ENCODE measurements at places on chromosomes 16 and 17.

- DNase-seq = no peak
Measured at GRCh38 chr16:71431176-71431575, 10.7 kb downstream of the TLE7 start.

DNA sequence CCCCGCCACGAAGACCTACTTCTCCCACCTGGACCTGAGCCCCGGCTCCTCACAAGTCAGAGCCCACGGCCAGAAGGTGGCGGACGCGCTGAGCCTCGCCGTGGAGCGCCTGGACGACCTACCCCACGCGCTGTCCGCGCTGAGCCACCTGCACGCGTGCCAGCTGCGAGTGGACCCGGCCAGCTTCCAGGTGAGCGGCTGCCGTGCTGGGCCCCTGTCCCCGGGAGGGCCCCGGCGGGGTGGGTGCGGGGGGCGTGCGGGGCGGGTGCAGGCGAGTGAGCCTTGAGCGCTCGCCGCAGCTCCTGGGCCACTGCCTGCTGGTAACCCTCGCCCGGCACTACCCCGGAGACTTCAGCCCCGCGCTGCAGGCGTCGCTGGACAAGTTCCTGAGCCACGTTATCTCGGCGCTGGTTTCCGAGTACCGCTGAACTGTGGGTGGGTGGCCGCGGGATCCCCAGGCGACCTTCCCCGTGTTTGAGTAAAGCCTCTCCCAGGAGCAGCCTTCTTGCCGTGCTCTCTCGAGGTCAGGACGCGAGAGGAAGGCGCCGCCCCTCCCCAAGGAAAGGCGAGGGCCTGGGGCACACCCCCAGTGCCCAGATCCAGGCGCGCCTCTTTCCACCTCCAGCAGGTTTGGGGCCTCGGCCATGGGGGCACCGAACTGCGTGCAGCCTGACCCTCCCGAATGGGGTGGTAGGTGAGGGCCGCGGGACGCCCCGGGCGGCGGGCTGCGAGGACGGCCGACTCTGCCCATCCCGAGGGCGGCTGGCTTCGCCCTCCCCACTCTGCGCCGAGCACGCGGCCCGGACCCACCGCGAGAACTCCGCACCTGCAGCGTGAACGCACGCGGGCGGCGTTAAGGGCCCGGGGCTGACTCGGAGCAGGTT lies 664 bp downstream of the HBQ1 start:
- DNase-seq = peak; percentile 81

GRCh38 chr17:46144246-46144645 lies 49.0 kb downstream of the KANSL1 start:
- no peak for DNase-seq

- no peak for DNase-seq
Measured at GRCh38 chr16:9903-10665, 43.3 kb downstream of the POLR3K start.

GRCh38 chr17:63550817-63551639 lies 751 bp downstream of the DCAF7 start:
- DNase-seq = peak; percentile 18

DNA sequence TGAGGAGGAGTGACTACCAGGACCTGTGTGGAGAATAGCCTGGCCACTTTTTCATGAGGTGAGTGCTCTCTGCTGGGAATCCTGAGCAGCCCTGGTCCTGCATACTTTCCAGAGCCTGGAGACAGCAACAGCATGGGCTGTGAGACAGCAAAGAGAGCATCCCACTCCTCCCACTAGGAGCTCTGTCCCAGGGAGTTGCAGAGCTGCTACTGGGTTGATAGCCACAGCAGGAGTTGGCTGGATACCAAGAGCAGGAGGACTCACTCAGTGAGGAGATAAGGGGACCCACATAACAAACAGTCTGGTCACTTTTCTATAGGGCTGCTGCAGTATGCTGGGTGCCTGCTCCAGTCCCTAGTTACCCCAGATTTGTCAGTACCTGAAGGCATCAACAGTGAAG lies 439.3 kb upstream of the CDH8 start:
- DNase-seq = no peak

GRCh38 chr16:5187402-5187952 lies 89.9 kb upstream of the EEF2KMT start:
- no peak for DNase-seq

GRCh38 chr17:79745641-79746105 lies 14.9 kb downstream of the ENPP7 start:
- no peak for DNase-seq

GRCh38 chr17:60372790-60373483 lies 19.0 kb downstream of the USP32 start:
- peak; percentile 45 for DNase-seq

- no peak for DNase-seq
Measured at GRCh38 chr16:77938913-77939312, 83.4 kb upstream of the CLEC3A start.

DNA sequence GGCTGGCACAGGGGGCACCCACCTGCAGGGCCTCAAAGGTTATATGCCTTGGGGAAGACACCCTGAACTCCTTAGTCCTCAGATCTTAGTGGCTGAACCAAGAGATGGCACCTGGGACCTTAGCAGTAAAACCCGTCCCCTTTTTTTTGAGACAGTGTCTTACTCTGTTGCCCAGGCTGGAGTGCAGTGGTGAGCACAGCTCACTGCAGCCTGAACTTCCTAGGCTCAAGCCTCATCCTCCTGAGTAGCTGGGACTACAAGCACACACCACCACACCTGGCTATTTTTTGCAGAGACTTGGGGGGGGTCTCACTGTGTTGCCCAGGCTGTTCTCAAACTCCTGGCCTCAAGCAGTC lies 237.2 kb downstream of the MRTFB start:
- no peak for DNase-seq

DNA sequence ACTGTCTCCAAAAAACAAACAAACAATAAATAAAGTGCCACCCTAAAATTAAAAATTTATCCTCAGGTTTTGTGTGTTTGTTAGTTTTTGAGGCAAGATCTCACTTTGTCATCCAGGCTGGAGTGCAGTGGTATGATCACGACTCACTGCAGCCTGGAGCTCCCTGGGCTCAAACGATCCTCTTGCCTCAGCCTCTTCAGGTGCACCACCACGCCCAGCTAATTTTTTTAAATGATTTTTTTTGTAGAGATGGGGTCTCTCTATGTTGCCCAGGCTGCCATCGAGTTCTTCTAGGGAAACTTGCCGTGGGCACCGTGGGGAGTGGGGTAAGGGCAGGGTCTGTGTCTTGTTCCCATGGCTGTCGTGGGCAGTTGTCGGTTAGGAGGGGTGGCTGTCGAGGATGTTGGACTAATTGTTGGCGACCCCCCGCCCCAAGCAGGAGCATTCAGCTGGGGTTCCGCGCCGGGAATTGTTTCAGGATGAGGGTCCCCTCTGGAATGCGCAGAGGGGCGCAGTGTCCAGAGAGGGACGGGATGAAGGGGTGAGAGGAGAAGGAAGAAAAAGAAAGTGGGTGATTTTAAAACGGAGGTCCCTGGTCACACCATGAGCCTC lies 1.1 kb upstream of the RNF213 start:
- no peak for DNase-seq

DNA sequence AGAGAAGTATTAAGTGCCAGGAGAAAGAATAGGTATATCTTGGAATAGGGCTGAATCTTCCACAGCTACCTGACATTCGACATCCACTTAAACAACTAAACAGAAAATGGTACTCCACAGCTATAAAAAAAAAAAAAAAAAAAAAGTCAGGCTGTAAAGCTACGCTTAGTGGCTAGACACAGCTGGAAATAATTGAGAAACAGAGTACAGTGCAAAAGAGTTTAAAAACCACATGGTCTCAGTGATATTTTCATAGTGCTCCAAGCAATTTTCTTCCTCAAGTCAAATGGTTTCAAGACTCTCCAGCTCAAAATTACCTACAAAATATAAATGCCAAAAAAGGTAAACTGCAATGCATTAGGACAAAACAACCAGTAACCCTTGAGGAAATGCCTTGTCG lies 607.1 kb downstream of the KCNJ2 start:
- no peak for DNase-seq

- no peak for DNase-seq
Measured at GRCh38 chr16:10031473-10031872, 150.8 kb downstream of the GRIN2A start.

GRCh38 chr16:8127070-8127469 lies 463.2 kb downstream of the TMEM114 start:
- no peak for DNase-seq

DNA sequence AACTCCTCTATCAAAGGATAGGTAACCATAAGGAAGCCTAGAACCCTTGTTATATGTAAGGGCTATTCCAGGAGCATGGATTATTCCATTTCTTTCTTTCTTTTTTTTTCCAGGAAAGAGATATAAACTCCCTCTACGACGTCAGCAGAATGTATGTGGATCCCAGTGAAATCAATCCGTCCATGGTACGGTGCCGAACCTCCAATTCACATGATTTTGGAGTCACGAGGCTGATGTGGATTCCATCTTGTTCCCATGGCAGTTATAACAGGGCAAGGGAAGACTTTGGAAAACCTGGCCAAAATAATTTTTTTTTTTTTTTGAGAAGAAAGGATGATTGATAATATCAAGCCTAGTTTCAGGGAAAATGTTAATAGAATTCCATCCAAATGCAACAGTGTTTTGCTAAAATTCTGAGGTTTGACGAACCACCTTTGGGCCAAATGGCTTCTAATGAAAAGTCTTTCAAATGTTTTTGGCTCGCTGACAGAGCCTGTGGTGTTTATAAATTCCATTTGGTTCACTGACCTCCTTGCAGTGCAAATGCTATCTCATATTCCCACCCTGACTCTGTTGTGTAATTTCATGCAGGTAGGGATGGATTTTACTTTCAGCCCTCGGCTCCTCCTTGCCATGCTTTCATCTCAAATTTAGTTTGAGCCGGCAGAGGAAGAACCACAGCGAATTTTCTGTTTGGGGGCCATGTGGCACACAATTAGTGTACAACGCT lies 90.0 kb downstream of the SDR42E1 start:
- DNase-seq = no peak

GRCh38 chr16:4960579-4960978 lies 2.4 kb downstream of the SEC14L5 start:
- no peak for DNase-seq

DNA sequence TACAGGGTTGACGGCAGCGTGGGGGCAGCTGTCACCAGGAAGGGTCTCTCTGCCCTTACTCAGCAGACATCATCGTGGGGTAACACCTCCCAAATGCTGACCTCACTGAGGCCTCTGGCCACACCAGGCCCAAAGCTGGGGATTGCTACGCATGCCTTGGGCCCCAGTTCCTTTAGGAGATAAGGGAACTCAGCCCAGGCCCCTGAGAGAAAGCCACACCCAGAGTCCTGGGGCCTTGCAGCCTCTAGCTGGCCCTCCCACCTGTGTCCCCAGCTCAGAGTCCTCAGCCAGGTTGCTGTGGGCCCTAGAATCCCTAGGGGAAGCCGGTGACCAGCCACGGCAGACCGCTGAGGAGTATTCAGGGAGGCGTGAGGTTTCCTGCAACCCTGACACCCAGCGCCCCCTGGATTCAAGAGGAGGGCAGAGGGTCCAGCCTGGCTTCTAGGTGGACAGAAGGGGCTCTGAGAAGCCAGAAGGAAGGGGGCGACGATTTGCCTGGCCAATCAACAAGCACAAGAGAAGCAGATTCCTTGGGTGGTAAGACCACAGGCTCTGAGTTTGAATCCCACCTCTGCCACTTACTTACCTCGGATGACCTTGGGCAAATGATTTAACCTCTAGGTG lies 10.3 kb upstream of the GINS2 start:
- DNase-seq = no peak

- DNase-seq = peak; percentile 38
Measured at GRCh38 chr17:47850692-47851573, at the start of gene SP6. SP6 (minus strand) TSS chr17:47851163; CDS start chr17:47848429, 2,734 bp downstream.

GRCh38 chr17:60351012-60351695 lies 40.8 kb downstream of the USP32 start:
- DNase-seq = no peak

DNA sequence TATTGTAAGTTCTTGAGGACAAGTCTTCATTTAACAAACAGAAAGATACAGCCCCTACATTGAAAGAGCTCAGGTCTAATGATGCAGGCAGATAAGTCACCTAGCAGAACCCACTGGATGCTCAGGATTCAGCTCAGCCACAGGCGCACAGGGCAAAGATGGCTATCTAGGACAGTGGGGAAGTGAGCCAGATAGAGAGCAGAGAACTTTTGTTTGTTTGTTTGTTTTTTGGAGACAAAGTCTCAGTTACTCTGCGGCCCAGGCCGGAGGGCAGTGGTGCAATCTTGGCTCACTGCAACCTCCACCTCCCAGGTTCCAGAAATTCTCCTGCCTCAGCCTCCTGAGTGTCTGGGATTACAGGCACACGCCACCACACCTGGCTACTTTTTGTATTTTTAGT lies 20.4 kb downstream of the METTL2A start:
- DNase-seq = no peak

GRCh38 chr17:30235386-30236296 lies at the start of gene SLC6A4:
SLC6A4 (minus strand) TSS chr17:30235697; CDS start chr17:30221958, 13,739 bp downstream.
- DNase-seq = no peak

DNA sequence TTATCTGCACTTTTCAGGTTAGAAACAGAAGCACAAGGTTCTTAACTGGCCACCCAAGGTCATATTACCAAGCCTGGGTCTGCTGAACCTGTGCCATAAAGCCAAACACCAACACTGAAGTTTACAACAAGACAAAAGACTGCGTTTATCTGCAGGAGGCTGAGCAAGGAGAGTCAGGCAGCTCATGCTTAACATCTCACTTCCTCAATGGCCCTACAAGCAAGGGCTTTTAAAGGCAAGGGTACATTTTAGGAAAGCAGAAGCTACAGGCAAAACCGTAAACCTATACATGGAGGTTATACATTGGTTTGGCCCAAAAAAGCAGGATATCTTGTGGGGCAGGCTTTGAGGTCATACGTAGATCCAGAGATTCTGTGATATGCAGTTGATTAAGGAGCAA lies 91.2 kb downstream of the GNAO1 start:
- DNase-seq = no peak

GRCh38 chr17:62672957-62673356 lies 45.5 kb downstream of the MRC2 start:
- DNase-seq = no peak

DNA sequence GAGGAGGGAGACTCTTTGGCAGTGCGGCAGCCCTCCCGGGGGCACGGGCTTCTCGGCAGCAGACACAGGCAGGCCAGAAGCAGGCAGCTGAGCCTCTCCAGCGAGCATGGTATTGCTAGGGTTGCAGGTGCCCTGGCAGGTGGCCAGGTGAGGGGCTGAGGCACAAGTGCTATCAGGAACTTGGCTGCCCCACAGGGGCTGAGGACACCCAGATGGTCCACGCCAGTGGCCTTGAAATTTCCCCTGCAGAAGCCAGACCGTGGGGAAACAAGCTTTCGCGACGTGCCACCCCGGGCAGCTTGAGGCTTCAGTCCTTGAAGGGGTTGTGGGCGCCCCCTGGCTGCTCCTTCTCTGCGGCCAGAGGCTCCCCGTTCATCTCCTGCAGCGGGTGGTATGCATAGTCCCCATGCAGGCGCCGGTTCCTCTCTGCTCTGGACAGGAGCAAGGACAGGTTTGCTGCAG lies 8.5 kb downstream of the NAGPA start:
- no peak for DNase-seq

GRCh38 chr16:68524069-68524820 lies 14.8 kb upstream of the ZFP90 start:
- no peak for DNase-seq

DNA sequence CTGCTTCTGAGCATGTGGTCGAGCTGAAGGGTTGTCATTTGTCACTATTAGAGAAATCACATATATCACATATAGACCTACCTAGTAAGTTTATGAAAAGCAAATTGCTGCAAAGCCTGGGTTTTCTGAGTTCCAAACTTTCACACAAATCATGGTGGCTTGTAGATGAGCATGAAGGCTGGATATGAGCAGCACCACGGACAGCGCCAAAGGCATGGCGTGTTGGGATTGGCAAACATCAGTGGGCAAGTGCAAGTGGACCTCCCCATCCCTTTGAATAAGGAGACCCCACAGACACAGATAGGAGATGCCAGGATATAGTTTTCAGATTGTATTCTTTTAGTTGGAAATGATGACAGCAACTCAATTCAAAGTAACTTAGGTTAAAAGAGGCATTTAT lies 77.6 kb upstream of the CACNG3 start:
- no peak for DNase-seq

Data from activated CD4-positive, alpha-beta T cell treated with anti-CD3 and anti-CD28 coated beads, Interleukin-2, amount 50 U/mL, for 16 hours (primary cell).